ENCODE measurements at places on chromosomes 4 and X.

- DNase-seq, result no peak
Observed at GRCh38 chr4:38678078-38678477, 14.1 kb downstream of the KLF3 start.

GRCh38 chrX:78074088-78074487 lies 30.0 kb upstream of the PGK1 start:
- no peak for DNase-seq

- DNase-seq, result no peak
Observed at GRCh38 chrX:14903891-14904290, 30.7 kb downstream of the MOSPD2 start.

- no peak for DNase-seq
Observed at GRCh38 chrX:118536204-118536603, 40.6 kb downstream of the DOCK11 start.

DNA sequence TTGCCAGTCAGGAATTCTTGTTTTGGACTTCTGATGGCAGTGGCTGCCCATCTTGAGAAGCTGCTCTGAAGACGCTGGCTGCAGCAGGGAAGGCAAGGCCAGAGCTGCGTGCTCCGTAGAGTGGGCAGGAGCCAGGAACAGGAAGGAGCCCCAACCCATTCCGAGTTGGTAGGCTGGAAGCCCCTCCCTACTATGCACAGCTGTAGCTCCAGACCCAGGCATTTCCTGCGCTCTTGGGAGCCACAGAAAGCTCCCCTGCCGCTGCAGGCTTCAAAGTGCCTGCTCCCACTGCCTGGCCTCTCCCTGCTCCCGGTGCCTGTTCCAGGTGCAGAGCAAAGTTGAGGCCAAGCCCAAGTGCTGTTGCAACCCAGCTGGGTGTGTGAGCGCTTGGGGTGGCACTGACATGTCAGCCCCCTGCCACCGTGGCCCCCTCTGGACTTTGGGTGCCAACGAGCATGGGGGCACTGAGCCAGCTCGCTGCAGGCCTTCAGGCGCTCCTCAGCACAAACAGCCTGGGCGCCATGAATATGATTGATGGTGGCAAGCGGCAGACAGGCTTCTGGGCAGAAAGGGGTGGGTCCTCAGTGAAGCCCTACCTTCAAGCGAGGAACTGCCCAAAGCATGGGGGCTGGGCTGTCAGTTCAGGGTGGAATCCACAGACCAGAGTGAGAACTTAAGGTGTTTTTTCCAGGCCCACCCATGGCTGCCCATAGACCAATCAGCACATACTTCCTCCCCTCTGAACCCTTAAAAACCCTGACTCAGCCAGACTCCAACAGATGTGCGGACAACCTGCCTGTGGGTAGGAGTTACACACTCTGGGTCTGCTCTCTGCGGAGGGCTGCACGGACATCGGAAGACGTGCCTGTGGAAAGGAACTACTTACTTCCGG lies 677.2 kb upstream of the INTU start:
- no peak for DNase-seq

DNA sequence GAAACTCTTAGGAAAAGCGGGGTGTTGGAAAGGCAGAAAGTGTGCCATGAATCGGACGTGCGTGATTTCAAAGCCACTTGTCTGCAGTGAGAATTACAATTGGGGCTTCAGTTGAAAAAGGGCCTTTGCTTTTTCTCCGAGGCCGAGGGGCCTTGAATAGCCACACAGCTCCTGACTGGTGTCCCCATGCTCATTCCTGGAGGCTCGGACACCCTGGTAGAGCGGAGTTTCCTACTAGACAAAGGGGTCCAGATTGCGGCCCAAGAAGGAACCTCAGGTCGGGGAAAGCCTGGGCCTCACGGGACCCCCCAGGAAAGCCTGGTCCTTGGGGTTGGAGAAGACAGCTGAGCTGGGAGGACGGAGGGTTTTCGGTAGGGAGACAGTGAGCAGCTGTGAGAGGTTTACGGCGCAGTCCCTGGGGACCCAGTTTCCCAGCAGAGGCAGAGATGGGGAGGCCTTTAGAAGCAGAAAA lies 3.0 kb upstream of the SHOX start:
- DNase-seq, result no peak

GRCh38 chrX:113384628-113385027 lies 544.0 kb upstream of the AMOT start:
- DNase-seq, result no peak

DNA sequence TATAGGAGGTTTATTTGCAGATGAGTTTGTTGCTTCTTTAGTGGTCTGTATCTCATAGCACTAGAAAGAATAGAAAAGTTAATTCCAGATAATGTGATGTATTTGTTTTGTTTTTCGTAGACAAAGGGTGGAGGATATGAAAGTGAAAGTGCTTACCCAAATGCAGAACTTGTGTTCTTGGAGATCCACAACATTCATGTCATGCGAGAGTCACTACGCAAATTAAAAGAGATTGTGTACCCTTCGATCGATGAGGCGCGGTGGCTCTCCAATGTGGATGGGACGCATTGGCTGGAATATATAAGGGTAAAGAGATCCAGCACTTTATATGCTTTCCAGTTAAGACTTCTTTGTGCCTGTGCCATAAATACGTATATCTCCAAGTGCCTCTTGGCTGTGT lies 43.3 kb downstream of the MTMR1 start:
- DNase-seq, result peak; percentile 9

DNA sequence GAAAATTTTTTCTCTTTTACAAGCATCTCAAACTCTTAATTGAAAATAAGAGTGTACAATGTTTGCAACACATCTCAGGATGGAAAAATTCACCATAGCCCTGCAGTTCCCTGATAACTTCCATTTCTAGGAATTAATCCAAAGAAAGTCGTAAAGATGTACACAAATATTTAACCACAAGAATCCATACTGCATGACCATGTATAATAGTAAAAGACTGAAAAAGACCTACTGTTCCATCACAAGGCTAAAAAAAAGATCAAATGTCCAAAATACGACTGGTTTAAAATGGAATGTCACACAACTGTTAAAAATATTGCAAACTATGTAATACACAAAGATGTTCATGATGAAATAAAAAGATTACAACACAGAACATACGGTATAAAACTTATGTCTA lies 32.1 kb downstream of the HUWE1 start:
- DNase-seq, result no peak

DNA sequence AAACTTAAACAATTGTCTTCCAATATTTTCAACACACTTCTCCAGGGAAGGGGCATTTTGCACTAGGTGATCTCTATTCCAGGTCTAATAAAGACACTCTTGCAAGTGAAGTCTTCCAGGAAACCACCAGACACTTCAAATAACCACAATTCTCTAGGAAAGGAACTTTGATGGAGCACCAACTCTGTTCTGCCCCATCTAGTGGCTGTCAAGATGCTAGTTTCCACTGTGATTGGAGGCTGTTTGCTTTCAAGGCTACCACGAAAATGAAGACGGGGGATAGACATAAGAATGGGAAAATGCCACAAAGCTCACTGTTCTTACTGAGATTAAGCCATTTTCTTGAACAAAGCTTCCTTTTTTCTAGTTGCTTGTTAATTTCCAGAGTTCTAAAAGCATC lies 100.6 kb upstream of the F9 start:
- DNase-seq, result no peak

DNA sequence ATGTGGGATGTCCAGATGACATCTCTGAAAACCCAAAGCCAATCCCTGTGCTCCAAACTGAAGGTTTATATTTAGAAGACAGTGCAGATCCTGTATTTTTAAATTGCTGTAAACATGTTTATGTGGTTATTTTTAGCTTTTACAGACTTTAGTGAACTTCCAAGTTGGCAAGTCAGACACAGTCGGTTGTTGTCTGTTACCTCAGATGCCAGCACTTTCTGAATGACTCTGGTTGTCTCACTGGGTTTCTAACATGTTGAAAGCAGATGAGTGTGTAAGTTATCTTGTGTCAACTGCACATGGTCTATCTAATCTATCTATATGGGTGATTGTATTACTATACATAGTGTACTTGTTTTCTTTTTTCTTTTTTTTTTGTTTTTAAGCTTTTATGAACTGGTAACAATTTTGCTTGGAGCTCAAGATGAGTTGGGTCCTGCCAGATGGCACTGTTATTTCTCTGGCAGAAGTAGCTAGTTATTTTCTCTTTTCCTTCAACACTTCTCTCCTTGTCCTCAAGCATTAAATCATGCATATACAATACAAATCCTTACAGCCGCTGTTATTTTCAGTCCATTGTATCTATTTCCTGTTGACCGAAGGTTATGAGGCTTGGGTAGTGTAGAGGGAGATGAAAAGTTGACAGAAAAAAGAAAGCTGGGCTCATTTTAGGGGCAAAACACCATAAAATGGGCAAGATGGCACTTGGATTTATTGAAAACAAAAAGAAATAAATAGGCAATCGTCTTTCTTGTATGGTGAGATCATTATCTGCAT lies 66.3 kb downstream of the GAB1 start:
- DNase-seq, result no peak
